ENCODE measurements at places on chromosomes 12 and 14. TPM values are rescaled to one million over a fixed set of nuclear protein-coding genes. Genes with fewer than 3 reads are reported as not detected.

The PGF gene
- total RNA-seq: 22.5 TPM

GRCh38 chr14:51460011-51460410 is 191.7 kb upstream of the FRMD6 start:
- no peak for DNase-seq

- DNase-seq: no peak
These were observed 232.0 kb downstream of the GRIN2B start for GRCh38 chr12:13749389-13749788.

DNA sequence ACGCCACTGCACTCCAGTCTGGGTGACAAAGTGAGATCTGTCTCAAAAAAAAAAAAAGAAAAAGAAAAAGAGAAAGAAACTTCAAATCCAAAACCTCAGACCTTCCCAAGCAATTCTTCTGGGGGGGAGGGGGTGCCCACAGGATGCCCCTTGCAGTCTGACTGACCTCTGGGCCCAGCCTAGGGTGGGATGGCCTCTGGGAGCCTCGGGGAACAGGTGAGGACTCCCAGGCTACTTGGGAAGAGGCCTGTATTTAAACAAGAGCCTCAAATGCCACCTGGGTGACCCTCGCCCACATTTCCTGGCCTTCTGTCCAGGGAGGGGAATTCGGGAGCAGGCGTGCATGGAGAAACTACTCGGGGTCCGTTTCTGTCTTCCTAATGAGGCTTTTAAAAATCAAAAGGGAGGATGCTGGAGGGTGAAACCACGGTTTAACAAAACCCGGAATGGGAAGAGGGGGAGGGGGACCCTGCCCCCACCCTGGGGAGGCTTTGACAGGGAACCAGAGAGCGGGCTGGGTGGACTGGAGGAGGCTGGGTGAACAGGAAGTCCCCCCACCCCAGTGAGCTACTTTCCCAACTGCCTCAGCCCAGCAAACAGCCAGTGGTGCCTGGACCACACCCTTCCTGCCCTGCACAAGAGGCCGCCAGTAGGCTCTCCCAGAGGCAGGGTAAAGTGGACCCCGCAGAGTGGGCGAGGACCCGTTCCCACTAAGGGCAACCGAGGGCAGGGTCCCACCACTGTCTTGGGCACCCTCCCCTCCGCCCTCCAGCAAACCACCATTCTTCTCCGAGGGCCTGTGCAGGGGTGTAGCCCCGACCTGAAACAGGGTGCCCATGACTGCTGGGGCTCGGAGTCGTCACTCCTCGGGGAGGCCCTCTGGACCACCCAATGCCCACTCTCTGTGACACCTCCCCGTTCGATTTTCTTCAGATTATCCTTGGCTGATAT is 1.5 kb upstream of the FBRSL1 start:
- DNase-seq: peak; percentile 68

The GZMB gene
- 1.2 TPM for total RNA-seq

DNA sequence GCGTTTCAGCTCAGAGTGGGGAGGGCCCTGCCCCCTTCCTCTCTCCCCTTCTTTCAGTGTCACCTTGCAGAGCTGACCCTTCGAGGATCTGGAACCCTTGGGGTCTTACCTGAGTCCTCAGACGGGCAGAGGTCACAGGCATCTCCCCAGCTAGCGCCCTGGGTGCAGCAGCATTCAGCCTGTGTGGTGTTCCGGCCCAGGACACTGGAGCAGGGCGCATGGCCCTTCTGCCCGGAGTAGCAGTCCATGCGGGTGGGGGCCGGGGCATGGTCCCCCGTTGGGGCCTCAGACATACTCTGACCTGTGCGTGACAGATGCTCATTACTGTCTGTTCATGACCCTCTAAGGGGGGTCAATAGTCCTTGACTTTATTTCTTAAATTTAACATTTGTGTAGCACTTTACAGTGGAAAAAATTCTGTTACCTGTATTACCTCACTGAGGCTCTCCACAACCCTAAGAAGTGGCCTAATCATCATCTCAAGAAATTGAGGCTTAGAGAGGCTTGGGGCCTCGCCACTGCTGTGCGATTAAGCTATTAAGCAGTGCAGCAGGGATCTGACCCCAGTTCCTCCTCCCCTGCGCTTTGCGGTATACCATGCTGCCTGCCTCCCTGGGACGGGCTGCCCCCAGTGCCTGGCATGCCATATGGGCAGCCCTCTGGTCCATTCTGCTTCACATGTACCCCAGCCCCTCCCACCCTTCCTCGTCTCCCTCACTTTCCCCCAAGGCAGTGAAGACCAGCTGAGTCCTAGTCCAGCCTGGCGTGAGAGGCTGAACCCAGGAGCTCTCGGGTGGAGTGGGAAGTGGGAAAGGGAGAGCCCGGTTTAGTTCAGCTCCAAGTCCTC is 11.5 kb downstream of the ISCA2 start:
- no peak for DNase-seq

DNA sequence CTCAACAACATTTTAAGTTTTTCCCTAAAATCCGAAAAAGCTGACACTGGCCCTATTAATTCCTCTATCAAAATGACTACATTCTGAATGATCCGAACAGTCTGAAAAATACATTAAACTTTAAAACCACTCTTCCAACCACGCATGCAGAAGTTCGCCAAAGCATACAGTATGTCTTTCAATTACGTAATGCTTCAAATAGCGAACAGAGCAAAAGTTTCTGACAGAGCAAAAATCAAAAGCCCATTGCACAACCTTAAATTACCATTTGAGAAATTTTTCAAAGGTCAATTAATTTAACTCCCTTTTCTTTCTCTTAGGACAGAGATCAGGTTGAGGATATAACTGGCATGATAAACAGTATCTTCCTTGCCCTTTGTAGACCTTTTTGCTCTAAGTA is 33.2 kb downstream of the LRIG3 start:
- no peak for DNase-seq

All from heart right ventricle (tissue), 16 donors.